ENCODE measurements at places on chromosomes 1 and 21. TPM values are rescaled to one million over a fixed set of nuclear protein-coding genes. Genes with fewer than 3 reads are reported as not detected.

TSACC gene
- 0.36 TPM for total RNA-seq

CD1B gene
- total RNA-seq: not detected

SPRR2B gene
- total RNA-seq: 1.0 TPM

PTAFR gene
- total RNA-seq: 5.1 TPM

FCRL2 gene
- not detected for total RNA-seq

NIPAL3 gene
- 23.9 TPM for total RNA-seq

ANKRD34A gene
- total RNA-seq: under 0.01 TPM

FHAD1 gene
- total RNA-seq: 0.14 TPM

SYPL2 gene
- not detected for total RNA-seq

OR10Z1 gene
- total RNA-seq: not detected

THBS3 gene
- total RNA-seq: 11.3 TPM

KLHDC9 gene
- total RNA-seq: 1.1 TPM

OR6K3 gene
- total RNA-seq: not detected

CLDN17 gene
- 1.4 TPM for total RNA-seq

ARMH1 gene
- total RNA-seq: 0.57 TPM

FCRL5 gene
- not detected for total RNA-seq

NPPB gene
- total RNA-seq: not detected

LCE2B gene
- total RNA-seq: not detected

C1orf116 gene
- 33.2 TPM for total RNA-seq

YBX1 gene
- 832 TPM for total RNA-seq

TIE1 gene
- total RNA-seq: 0.14 TPM

EDARADD gene
- 10.0 TPM for total RNA-seq

UBE2U gene
- not detected for total RNA-seq

HTR6 gene
- total RNA-seq: not detected

UCK2 gene
- total RNA-seq: 105 TPM

HMGCS2 gene
- not detected for total RNA-seq

TRPM2 gene
- total RNA-seq: not detected

ADAMTS5 gene
- total RNA-seq: not detected

STPG1 gene
- 8.5 TPM for total RNA-seq
